ENCODE measurements at places on chromosomes 13 and 19.

DNA sequence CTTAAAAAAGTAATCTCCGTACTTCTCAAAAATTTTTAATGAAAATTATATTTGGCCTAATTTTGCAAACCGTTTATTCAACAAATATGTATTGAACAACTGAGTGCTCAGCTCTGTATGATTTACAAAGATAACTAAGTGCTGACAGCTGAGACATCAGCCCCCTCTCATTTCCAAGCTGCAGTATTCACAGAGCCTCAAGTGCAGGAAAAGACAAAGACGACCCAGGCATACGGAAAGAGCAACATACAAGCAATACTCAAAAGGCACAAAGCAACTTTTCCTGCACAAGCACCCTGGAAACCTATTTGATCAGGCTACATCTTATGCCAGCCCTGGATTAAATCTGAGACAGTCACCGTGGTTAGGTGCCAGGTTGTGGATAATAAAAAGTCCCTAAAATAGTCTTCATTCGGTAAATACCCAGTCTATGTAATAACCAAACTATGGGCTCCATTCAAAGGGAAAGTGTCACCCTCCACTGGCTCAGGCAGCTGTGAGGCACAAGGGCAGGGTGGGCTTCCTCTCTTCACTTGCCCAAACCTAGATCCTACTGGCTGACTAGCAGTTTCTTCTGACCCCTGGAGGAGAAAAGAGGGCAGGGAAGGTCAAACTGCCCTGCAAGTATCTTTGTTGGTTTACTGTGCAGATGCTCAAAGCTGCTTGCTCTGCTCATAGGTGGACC lies 65.5 kb downstream of the TBC1D4 start:
- no peak for DNase-seq

DNA sequence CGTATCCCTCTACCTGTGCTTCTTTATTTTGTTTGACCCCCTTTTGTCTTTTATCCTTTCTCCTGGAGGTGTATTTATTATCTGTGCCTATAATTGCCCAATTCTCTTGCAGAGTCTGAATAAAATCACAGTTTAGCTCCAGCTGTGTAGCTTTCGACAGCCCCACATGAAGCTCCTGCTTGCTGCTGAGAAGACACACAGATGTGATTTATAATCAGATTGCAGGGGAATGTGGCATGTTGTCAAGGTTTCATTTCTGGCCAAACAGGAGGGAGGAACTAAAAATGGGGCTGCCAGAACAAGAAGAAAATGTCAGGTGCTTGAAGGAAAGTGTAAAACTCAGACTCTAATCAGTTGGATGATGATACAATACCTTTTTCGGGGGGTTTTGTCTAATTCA lies 22.7 kb downstream of the CCNA1 start:
- DNase-seq, result no peak

DNA sequence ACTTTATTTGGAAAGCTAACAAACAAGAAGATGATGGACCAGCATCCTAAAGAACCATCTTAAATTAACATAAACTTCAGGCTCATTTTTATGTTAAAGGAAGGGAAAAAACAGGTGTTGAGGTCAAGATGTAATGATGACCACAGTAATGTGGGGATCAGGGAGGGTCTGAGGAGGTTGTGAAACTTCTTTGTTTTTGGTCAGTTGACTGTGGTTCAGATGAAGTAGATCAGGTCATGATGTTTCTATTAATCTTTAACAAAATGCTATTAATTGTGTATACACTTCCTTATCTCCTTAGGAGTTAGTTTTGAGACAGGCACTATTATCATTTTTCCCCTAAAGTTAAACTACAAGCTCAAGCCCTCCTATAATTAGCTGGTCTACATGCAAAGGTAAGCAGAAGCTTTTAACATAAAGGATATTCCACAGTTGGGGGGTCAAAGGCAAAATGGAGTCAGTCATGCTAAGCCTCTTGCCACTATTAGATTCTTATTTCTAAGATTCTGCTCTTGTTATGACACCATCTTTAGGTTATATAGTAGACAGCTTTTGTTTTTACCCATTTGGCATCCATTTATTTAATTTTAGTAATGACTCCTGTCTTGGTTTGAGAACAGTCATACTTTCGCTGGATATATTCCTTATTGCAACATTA lies 800.1 kb upstream of the PCDH9 start:
- no peak for DNase-seq

GRCh38 chr13:28140433-28141125 lies 2.2 kb downstream of the PAN3 start:
- no peak for DNase-seq

DNA sequence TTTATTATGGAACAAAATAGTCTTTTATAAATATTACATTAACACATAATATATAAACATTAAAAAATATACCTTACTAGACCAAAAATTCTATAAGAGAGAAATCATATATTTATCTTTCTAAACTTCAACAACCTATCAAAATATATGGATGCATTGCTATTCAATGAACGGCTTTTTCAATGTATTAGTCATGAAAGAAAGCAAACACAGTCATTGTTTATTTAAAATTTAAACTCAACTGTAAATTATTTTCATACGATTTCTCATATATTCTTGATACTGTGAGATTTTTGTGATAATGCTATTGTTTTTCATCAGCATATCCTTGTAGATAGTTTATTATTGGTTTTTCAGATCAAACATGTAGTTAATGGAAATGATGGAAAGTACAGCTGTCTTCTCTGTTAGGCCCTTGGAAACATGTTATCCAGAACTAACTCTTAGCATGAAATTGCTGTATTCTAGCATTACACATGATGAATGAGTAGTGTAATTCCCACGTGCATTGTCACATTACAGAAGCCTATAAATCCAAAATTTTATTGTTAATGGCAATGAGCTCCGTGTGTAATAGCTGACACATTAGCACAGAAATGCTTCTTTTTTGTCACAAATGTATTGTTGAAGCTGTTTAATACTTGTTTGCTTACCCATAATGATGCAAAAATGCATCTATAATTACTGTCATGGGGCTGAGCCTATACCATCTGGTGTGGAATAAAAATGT lies 1639.9 kb downstream of the SLITRK5 start:
- no peak for DNase-seq

- DNase-seq, result no peak
Observed at GRCh38 chr13:75052616-75053015, 429.4 kb downstream of the TBC1D4 start.

DNA sequence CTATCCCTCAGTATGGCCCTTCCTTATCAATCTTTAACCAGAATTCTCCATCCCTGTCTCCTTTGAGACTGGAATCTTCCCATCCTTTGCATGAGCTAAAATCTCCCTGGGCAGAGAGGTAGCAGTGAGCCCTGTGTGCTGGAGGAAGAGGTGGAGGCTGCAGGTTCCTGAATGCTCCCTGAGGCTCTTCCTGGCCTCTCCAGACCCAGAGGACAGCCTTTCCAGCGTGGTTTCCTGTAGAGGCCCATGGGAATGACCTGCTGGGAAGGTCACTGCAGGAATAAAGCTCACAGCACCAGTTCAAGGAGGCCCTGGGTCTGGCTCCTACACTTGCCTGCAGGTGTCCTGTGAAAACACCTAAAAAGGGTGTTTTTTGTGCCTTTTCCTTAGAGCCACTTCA lies 4.6 kb downstream of the OR10H2 start:
- no peak for DNase-seq

- DNase-seq, result no peak
Observed at GRCh38 chr19:748274-748598, 2.7 kb upstream of the MISP start.

GRCh38 chr13:113881614-113882266 lies 17.9 kb upstream of the GAS6 start:
- DNase-seq, result no peak

DNA sequence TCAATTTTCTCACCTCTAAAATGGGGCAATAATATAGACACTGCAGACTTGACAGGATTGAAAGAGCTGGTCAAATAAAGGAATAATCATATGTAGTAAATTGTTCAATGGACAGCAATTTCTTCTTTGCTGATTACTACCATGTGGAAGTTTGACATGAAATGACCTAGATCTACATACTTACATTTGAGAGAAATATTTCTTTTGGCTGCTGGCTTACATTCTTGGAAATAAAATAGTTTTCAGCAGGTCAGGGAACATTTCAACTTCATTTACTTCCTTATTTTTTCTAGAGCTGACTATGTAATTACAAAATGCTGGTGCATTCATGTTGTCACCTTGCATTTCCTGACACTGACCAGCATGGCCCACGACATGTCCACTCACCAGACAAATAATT lies 294.6 kb upstream of the MIR17HG start:
- no peak for DNase-seq

DNA sequence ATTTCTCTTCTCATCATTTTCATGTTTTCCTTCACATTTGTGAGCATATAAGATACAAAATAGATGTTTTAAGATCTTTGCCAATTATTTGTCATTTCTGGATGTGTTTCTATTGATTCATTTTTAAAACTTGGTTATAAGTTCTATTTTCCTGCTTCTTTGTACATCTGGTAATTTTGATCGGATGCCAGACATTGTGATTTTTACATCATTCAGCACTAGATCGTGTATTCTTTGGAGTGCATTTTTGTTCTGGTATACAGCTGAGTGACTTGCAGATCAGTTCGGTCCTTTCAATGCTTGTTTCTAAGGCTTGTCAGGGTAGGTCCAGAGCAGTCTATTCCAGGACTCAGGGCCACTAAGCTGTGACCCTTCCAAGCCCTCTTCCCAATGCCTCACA lies 198.2 kb downstream of the KLF12 start:
- no peak for DNase-seq

GRCh38 chr13:42066542-42066941 lies 18.1 kb downstream of the DGKH start:
- DNase-seq, result no peak

GRCh38 chr13:51590231-51590970 lies 6.1 kb downstream of the WDFY2 start:
- no peak for DNase-seq

- DNase-seq, result no peak
Observed at GRCh38 chr19:38975861-38976271, 324 bp upstream of the FBXO17 start.

- DNase-seq, result no peak
Observed at GRCh38 chr19:6796278-6796677, 23.8 kb downstream of the VAV1 start.

- no peak for DNase-seq
Observed at GRCh38 chr13:36629057-36629385, 44.8 kb upstream of the SERTM1 start.

DNA sequence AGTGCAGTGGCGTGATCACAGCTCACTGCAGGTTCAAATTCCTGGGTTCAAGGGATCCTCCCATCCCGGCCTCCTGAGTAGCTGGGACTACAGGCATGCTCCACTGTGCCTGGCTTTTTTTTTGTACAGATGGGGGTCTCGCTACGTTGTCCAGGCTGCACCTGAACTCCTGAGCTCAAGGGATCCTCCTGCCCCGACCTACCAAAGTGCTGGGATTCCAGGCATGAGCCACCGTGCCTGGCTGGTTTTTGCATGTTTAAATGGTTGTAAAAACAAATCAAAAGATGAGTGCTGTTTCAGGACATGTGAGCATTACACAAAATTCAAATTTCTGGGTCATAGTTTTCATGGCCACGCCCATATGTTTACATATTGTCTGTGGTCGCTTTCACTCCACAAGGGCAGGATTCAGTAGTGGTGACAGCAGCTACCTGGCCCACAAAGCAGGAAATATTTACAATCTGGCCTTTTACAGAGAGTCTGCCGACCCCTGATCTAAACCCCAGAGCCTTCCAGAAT lies 5.3 kb downstream of the MATK start:
- no peak for DNase-seq

- DNase-seq, result no peak
Observed at GRCh38 chr13:107348925-107349324, 781.0 kb upstream of the ARGLU1 start.

- no peak for DNase-seq
Observed at GRCh38 chr13:91630946-91631345, 232.5 kb downstream of the GPC5 start.

Measured in SW 1271 (cell line).